Activated T-cell treated with anti-CD3 and anti-CD28 coated beads for 4 hours (primary cell): ENCODE measurements at places on chromosomes 5 and 9.

DNA sequence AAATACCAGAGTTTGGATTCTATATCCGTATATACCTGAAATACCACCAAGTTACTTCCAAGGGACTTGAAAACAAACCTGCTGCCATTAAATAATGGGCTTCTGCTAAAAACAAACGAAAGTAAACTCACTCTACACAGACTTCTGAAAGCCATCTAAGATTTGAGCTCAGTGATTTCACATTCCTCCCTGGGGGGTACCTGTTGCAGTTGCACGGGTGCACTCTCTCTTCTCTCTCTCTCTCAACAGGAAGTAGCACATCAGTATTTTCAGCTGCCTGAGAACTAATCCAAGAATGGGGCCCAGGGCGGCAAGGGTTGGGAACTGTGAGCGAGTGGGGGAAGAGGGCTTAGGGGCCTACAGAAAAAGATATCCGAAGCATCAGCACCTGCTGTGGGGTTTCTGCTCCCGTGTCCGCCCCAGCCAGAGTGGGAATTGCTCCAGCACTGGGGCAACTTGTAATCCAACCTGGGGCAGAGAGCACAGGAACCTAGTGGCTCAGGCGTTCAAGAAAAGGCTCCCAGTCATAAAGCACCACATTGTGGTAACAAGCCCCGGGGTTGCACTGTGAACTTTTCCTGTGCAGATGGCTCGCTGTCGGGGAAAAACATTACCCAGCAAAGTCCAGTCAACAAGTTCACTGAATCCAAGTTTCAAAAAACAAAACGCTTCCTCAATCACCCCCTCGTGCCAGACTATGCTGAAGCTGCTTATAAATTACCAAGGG lies 99.8 kb downstream of the EFNA5 start:
- no peak for DNase-seq

DNA sequence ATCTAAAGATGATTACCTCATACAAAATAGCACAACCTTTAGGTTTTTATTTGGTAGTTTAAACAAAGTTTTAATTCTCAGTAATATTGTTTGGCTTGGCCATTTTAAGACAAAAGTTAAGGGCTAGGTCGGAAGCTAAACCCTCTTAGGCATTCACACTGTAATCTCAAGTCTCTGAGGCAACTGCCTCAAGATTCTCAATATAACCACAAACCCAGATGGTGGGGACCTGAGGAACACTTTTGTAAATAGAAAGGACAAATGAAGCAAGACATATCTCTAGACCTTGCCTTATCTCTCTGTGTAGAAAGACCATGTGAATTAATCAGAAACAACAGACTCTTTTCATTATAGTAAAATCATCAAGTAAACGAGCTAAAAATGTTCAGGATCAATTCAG lies 500.2 kb upstream of the CDH6 start:
- DNase-seq = no peak

- DNase-seq = no peak
Observed at GRCh38 chr5:40736103-40736875, 19.5 kb downstream of the TTC33 start.

DNA sequence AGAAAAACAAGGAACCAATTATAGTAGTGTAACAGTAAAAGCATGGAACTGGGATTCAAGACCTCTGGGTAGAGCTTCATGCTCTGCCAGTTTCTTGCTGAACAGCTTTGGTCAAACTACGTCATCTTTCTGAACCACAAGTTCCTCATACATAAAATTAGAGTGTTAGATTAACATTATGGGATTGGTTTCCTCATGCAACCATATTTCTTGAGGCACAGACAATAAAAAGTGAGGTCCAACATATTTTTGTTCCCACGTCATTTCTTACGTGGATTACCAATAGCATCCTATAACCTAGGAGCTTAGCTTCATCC lies 354.8 kb downstream of the TMEM232 start:
- no peak for DNase-seq

DNA sequence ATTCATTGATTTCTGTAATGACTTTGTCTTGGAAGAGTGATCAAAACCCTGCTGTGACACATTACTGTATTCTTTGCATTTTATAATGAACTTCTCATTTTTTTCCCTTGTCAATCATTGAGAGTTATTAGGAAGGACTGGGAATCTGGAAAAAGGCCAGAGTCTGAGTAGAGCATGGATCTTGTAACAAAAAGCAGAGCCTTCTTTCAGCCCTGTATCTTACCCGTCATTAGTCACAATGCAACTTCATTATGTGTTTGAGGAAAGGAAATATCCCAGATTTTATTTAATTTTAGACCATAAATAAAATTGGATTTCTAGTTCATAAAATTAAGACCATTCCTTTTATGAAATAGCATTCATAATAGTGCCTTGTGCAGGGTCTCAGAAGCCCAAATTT lies 131.4 kb downstream of the ARHGEF28 start:
- no peak for DNase-seq

DNA sequence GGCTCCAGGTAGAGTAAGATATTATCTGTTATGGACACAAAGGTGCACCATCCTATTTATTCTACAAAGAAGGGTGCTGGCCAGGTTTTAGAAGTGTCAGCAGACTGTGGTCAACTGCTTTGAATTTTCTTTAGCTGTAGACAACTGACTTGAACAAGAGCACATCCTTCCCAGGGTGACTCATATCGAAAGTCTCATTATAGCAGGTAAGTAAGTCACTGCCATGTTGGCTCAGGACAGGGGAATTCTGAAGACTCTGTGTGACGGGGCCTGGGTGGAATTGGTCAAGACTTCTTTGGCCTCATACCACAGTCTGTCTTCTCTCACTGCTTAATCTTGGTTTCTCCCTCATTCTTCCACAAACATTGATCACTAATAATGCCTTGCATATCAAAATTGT lies 214.5 kb upstream of the CDH9 start:
- no peak for DNase-seq
